ENCODE measurements at places on chromosomes 7 and 10.

DNA sequence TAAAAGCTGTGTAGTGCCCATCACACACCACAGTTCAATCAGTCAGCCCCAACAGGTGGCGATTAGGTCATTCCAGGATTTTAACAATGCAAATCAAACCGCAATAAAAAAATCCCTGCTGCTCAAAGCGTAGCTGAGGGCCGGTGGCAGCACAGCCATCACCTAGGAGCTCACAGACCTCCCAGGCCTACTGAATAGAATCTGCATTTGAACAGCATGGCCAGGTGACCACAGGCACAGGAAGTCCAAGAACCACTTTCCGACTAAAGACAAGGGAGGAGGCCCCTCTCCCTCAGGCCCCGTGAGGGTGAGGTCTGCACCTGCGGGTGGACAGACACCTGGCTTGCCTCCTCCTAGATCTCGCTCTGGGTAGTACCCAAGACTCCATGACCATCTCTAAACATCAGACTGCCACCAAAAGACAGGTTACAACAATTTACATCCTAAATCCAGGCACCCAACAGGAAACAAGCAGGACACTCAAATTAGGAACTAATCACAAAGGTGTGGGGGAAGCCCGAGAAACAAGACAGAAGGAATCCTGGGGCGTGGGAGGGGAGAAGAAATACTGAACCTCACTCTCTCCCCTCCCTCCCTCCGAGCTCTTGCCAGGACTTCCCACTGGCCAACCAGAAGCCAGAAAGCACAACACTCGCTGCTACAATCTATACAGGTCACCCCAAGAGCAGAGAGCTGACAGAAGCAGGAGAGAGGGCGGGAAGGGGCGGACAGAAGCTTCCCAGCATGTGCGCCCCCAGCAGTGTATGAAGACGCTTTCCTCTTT is 19.2 kb downstream of the GNA12 start:
- no peak for DNase-seq
- H3K36me3 ChIP-seq = no peaks in the 10 kb centered on the region
- H3K4me3 ChIP-seq = no peak overlapping the region
- no peaks in the 10 kb centered on the region for H3K27me3 ChIP-seq
- H3K4me1 ChIP-seq = no peaks in the 10 kb centered on the region

DNA sequence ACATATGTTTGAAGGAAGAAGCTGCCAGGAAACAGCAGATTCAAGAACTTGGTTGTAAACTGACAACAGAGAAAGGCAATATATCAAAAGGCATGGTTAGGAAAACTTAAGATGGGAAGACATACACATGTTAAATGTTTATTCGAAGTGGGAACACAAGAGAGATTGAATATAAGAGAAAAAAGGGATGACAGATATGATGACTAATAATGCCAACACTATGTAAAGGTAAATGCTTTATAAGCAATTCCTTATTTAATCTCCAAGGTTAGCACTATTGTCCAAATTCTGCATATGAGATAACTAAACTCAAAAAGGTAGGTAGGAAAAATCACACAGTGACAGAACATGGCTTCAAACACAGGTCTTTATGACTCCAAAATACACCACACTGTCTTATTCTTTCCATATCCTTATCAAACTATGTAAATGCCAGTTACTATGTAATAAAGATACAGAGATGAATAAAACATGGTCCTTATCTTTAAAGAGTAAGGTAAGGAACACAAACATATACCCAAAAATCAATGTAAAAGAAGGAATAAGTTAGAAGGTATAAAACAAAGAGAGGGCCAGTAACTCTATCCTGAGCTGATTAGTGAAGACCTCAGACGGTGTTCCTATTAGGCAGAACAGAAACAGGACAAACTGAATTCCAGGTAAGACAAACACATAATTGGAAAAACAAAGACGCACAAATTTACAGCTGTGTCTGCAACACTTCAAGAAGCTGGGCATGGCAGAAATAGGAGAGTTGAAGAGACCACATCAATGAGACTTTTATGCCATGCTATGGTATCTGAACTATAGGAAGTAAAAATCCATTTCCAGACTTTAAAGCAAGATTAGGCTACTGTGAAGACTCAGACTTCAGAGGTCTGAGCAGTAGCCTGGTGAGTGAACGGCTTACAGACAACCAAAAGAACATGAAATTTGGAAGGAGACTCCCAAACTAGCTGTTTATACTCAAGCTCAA is 56.1 kb downstream of the ABI1 start:
- H3K27me3 ChIP-seq = no peaks in the 10 kb centered on the region
- no peak overlapping the region for H3K4me3 ChIP-seq
- H3K36me3 ChIP-seq = no peaks in the 10 kb centered on the region
- peaks cover 48% of the 10 kb centered on the region for H3K4me1 ChIP-seq
- no peak for DNase-seq

DNA sequence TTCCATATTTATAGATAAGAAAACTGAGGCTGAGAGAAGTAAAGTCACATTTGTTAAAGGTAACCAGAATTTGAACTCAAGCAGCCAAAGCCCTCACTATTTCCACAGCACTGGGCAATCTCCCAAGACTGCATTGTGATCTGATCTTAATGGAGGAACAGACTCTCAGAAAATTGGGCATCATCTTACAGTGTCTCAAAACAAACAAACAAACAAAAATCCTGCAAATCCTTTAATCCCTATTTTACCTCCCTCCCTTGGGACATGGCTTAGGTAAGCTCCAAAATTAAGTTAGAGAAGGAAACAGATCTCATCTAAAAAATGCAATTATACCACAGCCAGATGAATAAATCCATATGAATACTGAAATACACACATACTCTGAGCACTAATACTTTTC is 57.5 kb downstream of the FHIP2A start:
- no peaks in the 10 kb centered on the region for H3K4me1 ChIP-seq
- H3K27me3 ChIP-seq = no peaks in the 10 kb centered on the region
- no peak overlapping the region for H3K4me3 ChIP-seq

DNA sequence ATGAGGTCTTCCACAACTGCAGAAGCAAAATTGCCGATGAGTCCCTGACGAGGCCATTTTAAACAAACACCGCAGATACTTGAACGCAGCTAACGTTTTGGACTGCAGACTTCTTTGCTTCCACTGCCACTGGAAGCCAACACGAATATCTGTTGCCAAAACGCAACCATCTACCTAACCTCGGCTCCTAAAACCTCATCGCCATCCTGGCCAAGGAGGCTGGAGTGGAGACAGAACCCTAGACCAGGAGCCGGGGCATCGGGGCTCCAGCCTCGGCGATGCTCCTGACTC is 493 bp downstream of the WDR91 start:
- H3K4me3 ChIP-seq = peak overlapping the region; percentile 68
- DNase-seq = no peak
- H3K4me1 ChIP-seq = peaks cover 15% of the 10 kb centered on the region
- no peaks in the 10 kb centered on the region for H3K27me3 ChIP-seq
- peak overlapping the region; percentile 86 for H3K27ac ChIP-seq
- no peaks in the 10 kb centered on the region for H3K36me3 ChIP-seq

GRCh38 chr7:105118612-105119600 is 104.9 kb downstream of the KMT2E start:
- no peak for DNase-seq
- peaks cover 12% of the 10 kb centered on the region for H3K4me1 ChIP-seq
- no peak overlapping the region for H3K27ac ChIP-seq
- peaks cover 4% of the 10 kb centered on the region for H3K36me3 ChIP-seq

DNA sequence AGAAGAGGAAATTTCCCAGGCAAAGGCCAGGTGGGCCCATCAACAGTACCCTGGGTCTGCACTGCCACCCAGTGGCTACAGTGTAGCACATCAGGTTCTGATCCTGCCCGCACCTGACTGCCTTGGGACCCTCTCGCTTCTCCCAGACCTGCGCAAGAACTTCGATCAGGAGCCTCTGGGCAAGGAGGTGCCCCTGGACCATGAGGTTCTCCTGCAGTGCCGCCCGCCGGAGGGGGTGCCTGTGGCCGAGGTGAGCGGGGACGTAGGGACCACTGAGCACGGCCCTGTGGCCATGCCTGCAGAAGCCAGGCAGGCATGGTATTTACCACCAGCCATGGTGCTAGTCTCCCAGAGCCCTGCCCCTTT is 33.9 kb upstream of the SLC29A3 start:
- DNase-seq = peak; percentile 6
- no peaks in the 10 kb centered on the region for H3K27me3 ChIP-seq

- no peaks in the 10 kb centered on the region for H3K4me1 ChIP-seq
- no peaks in the 10 kb centered on the region for H3K27me3 ChIP-seq
- no peak for DNase-seq
- H3K27ac ChIP-seq = no peak overlapping the region
- H3K4me3 ChIP-seq = no peak overlapping the region
These were observed 51.5 kb downstream of the DOCK1 start for GRCh38 chr10:126956712-126957108.

DNA sequence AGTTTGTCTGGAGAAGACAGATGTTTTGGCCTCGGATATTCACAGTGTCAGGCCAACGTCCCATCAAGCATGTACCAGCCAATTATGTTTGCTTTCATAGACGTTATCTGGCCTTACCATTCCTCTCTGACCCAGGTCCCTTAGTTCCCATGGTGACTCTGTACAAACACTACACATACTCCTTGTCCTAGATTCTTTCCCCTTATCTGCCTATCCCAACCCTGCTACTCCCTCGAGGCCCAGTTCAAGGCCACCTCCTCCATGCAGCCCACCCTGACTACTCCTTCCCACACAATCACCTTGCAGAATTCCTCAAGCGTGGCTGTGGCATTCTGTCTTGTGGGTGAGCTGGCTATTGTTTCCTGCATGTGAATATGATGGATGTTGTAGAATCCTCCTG is 155.2 kb downstream of the PRKAG2 start:
- H3K4me1 ChIP-seq = no peaks in the 10 kb centered on the region
- no peak for DNase-seq

GRCh38 chr10:122112625-122113160 is 123.7 kb downstream of the TACC2 start:
- H3K27me3 ChIP-seq = no peaks in the 10 kb centered on the region
- DNase-seq = no peak
- no peaks in the 10 kb centered on the region for H3K4me1 ChIP-seq
- no peak overlapping the region for H3K4me3 ChIP-seq
- no peak overlapping the region for H3K27ac ChIP-seq

GRCh38 chr10:132571650-132572544 is 34.3 kb downstream of the INPP5A start:
- H3K4me1 ChIP-seq = peaks cover 21% of the 10 kb centered on the region
- H3K27ac ChIP-seq = peak overlapping the region; percentile 39
- DNase-seq = no peak
- no peak overlapping the region for H3K4me3 ChIP-seq

DNA sequence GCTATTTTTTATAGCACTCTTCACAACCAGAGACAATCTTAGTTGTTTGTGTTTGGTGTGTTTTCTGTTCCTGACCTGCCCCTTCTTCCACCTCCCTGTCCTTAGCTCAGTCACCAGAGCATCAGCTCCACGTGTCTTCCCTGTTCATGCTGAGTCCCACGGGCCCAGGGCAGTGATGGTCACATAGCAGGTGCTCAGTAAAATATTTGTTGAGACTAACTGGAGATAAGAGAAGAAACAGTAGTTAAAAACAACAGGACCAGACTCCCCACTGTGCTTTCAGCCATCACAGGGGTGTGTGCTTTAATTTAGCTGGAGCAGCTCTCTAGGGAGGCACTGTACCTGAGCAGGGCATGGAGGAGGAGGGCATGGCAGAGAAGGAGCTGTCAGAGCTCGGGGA is 307.3 kb upstream of the ZNF32 start:
- no peaks in the 10 kb centered on the region for H3K4me1 ChIP-seq
- no peaks in the 10 kb centered on the region for H3K27me3 ChIP-seq
- DNase-seq = no peak
- H3K4me3 ChIP-seq = no peak overlapping the region

DNA sequence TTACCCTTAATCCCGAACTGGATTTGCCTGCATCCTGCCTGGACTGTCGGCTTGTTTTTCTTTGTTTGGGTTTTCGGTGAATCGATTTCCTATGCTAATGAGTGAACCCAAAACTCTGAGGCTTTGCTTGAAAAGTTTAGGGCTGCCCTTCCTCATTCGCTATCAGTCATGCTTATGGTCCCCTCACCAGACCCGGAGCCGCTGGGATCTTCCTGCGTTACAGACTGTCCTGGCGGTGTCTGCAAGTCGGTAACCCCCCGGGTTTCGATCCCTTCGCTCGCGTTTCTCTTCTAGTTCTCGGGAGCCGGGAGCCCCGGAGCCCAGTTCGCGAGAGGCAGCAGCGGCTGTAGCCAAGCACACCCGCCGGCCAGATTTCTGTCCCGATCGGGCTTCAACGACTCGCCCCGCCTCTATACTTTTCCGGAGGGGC is 2.2 kb downstream of the EMX2 start:
- H3K4me3 ChIP-seq = no peak overlapping the region
- H3K27ac ChIP-seq = no peak overlapping the region
- peaks cover 40% of the 10 kb centered on the region for H3K27me3 ChIP-seq
- H3K36me3 ChIP-seq = no peaks in the 10 kb centered on the region

DNA sequence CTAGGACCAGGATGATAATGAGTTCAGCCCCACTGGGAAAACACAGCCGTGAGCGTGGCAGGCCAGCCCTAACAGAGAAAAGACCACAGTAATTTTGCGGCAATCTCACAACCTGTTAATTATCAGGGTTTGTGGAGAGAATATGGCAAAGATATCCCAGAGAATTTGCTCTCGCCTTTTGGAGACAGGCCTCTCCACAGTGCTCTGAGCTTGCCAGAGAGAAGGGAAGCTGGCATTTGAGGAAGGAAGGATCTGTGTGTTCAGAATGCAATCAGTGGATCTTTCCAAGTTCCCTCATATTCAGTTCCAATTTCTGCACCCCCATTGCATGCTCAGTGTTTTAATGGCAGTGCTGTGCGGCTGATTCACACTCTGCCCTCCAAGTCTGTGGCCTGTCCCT is 60.2 kb downstream of the PLPP4 start:
- no peak overlapping the region for H3K27ac ChIP-seq
- no peaks in the 10 kb centered on the region for H3K27me3 ChIP-seq
- DNase-seq = no peak
- no peaks in the 10 kb centered on the region for H3K36me3 ChIP-seq
- no peak overlapping the region for H3K4me3 ChIP-seq
- H3K4me1 ChIP-seq = no peaks in the 10 kb centered on the region

GRCh38 chr10:11326241-11326640 is 285.2 kb downstream of the USP6NL start:
- H3K36me3 ChIP-seq = peaks cover 84% of the 10 kb centered on the region
- H3K27me3 ChIP-seq = no peaks in the 10 kb centered on the region
- H3K4me3 ChIP-seq = no peak overlapping the region

DNA sequence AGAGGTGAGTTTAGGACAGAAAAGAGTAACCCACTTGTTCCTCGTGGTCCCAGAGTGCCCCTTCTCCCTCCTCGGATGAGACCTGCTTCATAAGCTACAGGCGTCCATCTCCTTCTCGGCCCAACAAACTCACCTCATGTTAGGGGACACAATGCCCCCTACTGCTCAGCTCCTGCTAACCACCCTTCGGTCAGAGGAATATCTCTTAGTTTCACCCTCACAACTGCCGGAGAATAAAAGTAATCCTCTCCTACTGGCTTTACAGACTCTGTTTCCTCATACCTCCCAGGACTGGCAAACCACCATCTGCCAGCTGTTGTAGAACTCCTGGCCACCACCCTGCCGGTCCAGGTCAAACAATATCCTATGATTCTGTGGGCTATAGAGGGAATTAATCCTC is 3.2 kb downstream of the AKR1B15 start:
- no peak overlapping the region for H3K4me3 ChIP-seq
- no peak overlapping the region for H3K27ac ChIP-seq
- H3K27me3 ChIP-seq = no peaks in the 10 kb centered on the region
- no peak for DNase-seq
